Adipocyte (in vitro differentiated cells): ENCODE measurements at places on chromosomes 6 and 20.
A peak's percentile ranks its signal among the peaks of the same experiment; 100 is the strongest.

DNA sequence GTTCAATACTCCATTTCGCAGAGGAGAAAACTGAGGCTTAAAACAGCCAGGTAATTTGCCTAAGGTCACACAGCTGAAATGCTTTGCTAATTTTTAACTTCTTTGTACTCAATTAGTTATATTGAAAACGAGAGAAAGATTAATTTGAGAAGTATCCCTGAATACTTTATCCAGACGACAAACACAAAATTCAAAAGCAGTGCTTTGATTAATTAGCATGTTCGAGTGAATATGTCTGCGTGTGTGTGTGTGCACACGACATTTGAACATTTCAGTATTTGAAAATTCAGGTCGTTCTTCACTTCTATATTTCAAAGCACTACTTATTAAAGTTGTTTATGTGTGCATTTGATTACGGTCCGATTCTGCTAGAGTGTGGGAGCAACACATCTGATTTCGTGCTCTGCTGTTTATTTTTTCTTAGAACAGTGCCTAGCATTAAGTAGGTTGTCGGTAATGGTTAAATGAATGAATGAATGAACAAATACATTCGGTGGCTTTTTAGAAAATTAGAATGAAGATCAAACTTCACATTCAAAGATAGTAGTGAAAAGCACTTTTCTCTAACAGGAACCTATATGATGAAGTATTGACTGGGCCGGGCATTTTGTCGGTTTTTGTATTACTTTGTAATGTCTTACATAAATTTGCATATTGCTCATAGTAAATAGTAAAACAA lies 36.9 kb upstream of the SYNCRIP start:
- DNase-seq, result peak; percentile 27

DNA sequence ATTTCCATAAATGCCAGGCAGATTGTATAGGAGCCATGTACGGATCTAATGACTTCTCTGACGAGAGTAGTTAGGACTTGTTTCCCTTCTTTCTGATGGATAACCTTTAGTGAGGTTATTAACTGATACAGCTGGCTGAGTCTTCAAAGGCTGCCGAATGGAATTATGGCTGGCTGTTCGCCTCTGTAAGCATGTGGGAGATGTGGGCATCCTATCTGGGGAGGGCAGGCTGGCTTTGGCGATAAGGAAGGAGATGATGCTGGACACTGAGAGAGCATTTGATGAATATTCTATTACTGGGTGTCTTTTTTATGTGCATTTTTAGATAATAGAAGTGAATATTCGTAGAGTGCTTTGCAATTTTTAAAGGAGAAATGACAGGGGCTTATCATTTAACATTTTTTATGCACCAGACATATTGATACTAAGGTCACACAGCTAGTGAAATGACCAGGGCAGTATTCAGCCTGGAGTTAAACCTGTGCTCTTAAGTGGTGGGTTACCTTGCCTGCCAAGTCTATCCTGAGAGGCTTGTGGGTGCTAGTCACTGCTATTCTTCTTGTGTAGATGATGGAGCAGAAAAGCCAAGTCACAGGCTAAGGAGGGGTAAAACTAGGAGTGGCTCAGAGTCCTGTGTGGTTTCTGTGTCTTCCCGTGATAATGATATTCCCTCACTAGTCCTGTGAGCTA lies 3.1 kb downstream of the PBOV1 start:
- DNase-seq, result no peak

DNA sequence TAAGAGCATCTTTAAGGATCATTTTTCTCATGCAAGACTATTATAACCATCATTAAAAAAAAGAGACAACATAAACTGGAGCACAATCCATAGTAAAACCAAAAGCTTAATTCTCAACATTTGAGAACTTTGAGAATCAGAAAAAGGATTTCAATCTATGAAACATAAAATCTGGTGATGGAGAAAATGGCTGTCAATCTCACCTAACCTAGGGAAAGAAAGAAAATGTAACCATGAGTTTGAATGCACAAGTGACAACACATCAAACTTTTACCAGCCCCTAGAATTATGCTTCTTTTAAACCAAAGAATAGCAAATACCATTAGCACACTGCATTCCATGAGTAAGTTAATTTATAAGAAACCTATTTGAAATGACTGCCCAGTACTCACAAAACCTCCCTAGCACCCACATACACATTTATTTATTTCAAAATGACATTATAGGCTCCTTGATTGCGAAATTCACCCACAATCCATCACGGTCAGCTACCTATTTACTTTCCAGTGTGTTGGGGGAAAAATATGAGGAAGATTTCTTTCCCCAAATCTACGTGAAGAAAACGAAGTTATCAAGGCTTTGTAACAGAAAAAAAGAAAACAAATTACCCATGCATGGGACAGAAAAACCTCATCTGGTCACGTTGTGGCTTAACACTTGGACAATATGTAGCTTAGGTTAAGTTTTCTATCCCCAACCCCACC lies 828 bp downstream of the ASCC3 start:
- peak; percentile 80 for DNase-seq

GRCh38 chr6:11062715-11063114 lies 18.6 kb upstream of the ELOVL2 start:
- DNase-seq, result no peak

GRCh38 chr20:10927011-10927583 lies 253.3 kb upstream of the JAG1 start:
- DNase-seq, result no peak

- no peak for DNase-seq
These were observed 809 bp downstream of the HLA-G start for GRCh38 chr6:29828471-29828797.

DNA sequence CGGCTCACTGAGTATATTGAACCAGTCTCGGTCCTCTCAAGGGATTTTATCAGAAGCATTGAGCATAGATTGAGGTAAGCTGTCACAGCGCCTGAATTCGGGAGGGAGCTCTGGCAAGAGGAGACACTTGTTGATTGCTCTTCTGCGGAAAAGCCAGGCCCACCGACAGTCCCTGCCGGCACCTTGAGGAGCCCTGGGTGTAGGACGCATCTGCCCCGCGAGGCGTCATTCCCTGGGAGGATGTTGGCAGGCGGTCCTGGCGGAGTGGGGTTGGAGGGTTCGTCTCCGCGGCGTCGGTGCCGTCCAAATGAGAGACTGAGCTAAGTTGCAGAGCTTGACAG lies 843 bp downstream of the FBXO9 start:
- peak; percentile 67 for DNase-seq

GRCh38 chr6:95091823-95092436 lies 485.4 kb upstream of the MANEA start:
- peak; percentile 73 for DNase-seq

- DNase-seq, result no peak
These were observed 281.6 kb downstream of the KHDC1L start for GRCh38 chr6:72943699-72944098.

- DNase-seq, result peak; percentile 91
These were observed 18.4 kb upstream of the MMP24 start for GRCh38 chr20:35207950-35208611.

GRCh38 chr20:45949542-45950329 lies 15.3 kb downstream of the PCIF1 start:
- DNase-seq, result no peak

- peak; percentile 19 for DNase-seq
These were observed 251.1 kb upstream of the SOX4 start for GRCh38 chr6:21342501-21342900.

DNA sequence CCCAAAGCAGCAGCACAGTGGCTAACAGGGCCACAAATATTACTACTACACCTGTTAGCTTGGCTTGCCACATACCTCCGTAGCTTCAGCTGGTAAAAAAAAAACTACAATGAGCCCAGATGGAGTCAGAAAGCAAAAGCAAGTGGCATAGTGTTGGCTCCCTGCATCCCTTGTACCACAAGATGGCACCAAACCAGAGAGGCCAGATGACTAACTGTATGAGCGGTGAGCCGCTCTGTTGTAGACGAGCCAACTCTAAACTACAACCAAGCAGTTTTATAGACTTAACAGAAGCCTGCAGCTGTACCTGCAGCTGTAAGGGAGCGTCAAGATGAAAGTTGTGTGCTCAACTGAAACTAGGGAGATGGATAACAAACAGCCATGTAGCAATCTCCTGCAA lies 84.5 kb upstream of the MCHR2 start:
- no peak for DNase-seq
